Cardiac muscle cell (in vitro differentiated cells and primary cell): ENCODE measurements at places on chromosomes 13 and 19.

GRCh38 chr19:35750167-35750566 is 1.8 kb downstream of the LIN37 start:
- DNase-seq = no peak

DNA sequence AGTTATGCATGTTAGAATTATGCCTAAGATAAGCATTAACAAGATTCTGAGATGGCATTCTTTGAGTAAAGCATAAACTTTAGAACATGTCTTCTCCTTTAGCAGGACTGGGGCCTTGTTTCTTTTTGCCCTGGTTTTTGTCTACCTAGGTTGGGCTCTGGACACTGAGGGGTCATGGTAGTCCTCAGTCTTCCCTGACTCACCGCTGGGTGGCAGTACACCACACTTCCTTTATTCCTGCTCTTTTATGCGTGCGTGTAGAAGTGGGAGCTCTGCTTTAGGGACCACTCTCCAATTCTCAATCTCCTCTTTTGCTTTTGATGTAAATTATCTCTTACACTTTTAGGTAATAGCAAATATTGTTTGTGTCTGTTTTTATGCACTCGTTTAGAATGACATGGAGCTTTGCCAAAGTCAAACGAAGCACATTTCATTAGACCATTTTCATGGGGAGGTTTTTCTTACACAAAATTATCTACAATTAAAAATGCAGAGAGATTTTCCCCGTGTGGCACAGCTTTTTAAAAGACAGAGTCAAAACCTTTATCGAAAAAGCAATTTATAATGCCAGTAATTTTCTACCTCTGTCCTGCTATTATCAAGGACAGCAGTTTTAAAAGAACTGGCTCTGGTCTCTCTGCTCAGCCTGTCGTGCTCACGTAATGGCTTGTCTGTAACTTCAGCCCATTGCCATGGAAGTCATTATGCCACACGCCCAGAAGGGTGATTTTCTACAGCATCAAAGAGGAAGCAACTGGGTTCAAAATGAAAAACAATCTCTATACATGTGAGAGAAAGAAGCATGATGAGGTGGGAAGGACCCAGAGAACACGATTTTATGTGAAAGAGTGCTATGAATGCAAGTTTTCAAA is 413.9 kb downstream of the COG6 start:
- peak; percentile 76 for DNase-seq

GRCh38 chr13:91468301-91468700 is 69.9 kb downstream of the GPC5 start:
- DNase-seq = no peak

DNA sequence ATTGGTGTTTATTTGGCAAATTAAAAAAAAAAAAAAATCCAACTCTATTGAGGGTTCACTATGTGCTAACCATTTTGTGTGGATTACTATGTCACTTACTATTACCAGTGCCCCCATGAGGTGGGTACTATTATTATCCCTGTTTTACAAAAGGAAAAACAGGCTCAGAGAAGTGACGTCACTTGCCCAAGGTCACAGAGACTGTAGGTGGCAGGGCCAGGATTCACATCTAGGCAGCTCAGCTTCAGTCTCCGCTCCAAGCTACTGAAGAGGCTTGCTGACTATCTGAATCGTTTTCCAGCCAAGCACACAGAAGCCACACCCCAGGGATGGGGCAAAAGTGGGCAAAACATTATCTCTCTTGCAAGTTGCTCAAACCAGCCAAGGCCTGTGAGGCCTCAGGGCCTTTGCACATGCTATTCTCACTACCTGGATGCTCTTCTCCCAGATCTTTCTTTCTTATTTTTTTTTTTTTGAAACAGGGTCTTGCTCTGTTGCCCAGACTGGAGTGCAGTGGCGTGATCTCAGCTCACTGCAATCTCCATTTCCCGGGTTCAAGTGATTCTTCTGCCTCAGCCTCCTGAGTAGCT is 4.8 kb upstream of the ANGPTL8 start:
- no peak for DNase-seq

DNA sequence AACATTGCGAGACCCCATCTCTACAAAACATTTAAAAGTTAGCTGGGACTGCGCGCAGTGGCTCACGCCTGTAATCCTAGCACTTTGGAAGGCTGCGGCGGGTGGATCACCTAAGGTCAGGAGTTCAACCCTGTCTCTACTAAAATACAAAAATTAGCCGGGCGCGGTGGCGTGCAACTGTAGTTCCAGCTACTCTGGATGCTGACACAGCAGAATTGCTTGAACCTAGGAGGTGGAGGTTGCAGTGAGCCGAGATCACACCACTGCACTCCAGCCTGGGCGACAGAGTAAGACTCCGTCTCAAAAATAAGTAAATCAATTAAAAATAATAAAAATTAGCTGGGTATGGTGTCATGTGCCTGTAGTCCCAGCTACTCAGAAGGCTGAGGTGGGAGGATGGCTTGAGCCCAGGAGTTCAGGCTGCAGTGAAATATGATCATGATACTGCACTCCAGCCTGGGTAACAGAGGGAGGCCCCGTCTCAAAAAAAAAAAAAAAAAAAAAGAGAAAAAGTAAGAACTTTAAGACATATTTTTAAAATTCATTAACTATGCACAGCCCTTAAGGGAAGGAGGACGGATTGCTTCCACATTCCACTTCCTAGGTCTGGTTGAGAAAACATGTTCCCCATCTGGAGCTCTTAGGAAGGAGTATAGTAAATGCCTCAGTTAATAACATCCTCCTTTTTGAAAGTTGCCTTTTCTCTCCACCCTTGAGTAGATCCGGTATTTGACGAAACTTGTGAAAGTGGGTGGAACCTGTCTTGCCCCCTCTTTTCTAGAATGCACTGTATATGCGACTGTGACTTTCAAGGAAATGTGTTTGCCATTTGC is 26.1 kb downstream of the EXOC3L2 start:
- DNase-seq = no peak

DNA sequence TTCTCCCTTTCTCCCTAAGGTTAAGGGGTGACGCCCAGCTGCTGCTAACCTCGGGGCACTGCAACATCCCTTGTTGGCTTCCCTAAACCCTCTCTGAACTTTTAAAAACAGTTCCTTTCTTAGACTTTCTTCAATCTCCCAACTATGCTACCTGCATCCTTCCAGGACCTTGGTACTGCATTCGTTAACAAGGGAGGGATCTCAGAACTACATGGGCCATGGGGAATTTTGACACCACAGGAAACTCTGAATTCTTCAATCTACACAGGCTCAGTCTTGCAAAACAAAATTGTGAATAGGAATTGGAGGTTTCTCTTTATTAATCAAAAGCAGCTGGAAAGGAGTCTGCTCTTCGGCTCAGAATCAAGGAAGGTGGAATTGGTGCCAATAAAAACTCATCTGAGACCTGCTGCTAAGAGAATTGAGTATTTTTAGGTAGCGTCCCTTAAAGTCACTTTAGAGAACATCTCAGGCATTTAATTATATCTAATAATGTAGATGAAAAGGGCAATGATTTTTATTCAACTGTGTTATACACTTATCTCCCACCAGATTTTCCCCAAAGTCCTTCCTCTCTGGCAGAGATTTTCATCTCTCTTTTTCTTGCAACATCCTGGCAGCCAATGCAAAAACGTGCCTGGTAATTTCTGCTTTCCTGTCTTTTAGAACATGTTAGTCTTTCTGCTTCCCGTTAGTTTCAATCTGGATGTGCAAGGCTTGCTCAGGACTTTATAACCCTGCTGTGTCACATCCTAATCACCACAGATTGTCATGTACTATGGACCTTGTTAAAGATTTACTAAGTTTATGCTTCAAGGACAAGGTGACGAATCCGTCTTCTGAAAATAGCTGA is 69.1 kb upstream of the SLC15A1 start:
- DNase-seq = peak; percentile 11

DNA sequence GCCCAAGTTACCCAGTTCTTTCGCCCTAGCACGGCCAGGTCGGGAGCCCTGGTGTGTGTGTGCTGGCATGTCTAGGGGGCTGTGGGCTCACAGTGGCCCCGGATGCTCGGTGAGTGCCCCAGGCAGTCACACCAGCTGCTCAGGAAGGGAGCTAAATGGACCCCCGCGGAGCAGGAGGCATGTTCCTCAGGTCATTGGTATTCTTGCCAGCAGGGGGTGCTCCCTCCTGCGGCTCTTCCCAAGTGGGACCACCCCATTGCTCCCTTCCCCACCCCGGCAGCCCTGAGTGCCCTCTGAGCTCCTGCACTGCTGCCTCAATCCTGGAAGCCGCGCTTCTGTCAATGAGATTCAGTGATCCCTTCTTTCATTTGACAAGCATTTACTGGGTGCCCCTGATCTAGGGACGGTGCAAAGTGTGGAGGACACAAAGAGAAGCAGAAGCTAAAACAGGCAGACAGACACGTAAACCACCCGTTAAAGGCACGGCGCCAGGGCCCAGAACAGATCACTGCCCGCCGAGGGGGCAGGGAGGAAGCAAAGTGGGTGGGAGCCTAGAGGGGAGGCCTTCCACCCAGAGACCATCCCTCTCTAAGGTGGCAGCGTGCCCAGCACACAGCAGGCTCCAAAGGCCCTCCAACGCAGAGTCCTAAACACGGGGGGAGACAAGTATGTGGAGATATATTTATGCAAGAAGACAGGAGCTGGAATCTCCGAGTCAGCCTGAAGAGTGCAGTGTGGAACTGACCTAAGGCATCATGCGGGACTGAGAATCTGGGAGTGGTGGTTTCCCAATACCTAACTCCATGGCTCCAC is 5.2 kb upstream of the ADPRHL1 start:
- DNase-seq = peak; percentile 56

DNA sequence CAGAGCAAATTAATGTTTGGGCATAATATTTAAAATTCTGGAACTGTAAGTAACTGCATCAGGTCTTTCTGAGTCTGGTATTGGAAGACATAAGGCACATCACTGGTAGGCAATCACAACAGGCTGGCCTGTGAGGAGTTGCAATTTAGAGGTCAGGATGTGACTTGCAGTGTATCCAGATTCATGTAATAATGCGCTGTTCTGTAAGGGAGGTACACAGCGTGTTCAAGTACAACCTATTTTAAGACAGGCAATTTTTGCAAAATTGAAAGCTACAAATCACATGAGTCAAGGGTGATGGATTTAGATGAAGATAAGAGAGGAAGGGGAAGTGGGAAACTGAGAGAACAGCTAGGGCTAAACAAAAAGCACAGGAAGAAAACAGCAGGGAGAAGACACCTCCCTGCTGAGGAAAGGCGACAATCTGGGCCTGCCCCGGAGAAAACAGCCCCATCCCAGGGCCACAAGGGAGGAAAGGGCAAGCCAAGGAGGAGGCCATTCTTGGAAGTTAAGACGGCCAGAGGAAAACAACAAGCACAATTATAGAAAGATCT is 138.1 kb downstream of the LACC1 start:
- DNase-seq = no peak

DNA sequence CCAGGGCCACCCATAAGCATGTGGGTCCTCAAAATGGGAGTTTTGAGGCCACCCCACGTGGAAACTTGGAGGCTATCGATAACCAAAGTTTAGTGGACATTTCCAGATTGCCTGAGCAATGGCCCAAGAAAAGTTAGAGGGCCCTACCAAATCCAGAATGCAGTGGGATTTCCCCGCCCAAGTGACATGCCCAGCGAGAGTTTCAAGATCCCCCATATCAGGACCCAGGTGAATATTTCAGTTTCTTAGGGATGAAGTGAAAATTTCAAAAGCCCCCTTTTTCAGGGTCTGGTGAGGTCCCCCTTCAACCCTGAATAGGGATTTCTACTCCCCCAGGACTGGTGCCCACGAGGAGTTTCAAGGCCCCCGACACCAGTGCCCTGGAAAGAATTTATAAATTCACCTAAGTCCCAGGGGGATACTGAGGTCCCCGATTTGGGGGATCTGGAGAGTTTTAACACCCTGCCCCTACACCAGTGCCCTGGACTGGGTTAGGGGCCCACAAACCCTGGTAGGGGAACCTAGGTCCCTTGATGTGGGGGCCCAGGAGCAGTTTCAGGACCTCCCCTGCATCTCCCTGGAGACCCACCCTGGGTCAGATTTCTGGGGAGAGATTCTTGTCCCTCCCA is 695 bp downstream of the BST2 start:
- DNase-seq = no peak

DNA sequence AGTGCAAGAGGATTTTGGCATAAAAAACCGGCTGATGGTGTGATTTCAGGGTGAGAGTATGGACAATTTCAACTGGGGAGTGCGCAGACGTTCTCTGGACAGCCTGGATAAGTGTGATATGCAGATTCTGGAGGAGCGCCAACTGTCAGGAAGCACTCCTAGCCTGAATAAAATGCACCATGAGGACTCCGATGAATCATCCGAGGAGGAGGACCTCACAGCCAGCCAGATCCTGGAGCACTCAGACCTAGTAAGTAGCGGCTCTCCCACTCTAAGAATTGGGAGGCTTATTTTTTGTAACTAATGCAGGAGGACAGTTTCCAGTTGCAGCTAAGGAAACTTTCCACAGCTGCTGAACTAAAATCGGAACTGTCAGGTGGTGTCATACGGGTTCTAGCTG is 53.6 kb downstream of the ZAR1L start:
- peak; percentile 26 for DNase-seq

DNA sequence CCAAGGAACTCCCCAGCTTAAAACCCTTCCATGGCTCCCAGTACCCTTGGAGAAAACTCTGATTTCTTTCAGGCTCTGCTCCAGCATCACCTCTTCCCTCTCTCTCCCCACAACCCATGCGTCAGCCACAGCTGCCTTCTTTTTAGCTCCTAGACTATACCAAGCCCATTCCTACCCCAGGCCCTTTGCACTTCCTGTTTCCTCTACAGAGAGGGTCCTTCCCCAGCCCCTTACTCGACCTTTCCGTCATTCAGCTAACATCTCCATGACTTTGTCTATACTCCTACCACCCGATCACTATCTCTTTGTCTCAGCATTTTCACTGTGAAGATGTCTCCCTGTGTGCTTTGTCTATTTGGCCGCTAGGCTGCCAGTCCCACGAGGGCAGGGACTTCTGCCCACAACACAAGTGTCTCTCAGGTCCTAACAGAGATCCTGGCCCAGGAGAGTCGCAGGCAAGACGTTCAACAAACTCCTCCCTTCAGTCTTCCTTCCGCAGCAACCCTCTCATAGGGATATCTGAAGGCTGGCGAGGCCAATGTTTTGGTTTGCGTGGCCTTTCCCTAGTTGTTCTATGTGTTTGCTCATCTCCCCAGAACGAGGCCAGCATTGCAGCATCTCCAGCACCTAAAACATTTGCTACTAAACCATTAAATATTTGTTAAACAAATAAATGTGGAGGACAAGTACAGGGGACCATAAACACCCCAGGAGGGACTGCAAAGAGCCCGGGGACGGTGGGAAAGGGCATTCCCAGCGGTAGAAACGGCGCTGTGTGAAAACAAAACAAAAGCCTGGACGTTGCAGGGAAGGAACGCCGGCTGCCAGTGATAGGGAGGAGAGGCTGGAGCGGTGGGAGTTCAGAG is 816 bp downstream of the CCNP start:
- no peak for DNase-seq
